Fibroblast of mammary gland (primary cell): ENCODE measurements at places on chromosomes 12 and 14.
A peak's percentile ranks its signal among the peaks of the same experiment; 100 is the strongest.

DNA sequence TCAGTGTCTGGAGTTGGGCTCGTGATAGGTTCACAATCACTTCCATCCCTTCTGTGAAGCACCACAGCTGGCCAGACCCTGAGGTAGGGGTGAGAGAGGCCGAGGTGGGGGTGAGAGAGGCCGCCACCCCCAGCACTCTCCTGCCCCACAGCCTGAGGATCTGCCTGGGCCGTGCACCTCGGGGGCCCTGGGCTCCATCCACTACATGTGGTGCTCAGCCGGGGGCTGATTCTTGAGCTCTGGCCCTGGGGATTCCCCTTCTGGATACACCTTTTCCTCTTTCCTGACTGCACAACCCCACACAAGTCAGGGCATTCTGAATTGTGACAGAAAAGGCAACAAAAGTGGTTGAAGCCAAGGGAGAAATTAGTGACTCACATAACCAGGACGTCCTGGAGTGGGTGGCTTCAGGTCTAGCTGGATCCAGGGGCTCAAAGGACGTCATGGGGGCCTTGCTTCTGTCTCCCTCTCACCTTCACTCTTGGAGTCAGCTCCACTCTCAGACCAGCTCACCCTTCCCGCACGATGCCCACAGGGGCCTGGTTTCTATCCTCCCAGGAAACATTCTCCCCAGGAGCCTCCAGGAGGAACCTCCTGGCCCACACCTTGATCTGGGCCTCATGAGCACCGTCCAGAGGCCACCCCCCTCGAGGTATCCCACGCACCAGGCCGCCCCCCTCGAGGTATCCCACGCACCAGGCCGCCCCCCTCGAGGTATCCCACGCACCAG is 12.1 kb upstream of the FBRSL1 start:
- no peak for DNase-seq

DNA sequence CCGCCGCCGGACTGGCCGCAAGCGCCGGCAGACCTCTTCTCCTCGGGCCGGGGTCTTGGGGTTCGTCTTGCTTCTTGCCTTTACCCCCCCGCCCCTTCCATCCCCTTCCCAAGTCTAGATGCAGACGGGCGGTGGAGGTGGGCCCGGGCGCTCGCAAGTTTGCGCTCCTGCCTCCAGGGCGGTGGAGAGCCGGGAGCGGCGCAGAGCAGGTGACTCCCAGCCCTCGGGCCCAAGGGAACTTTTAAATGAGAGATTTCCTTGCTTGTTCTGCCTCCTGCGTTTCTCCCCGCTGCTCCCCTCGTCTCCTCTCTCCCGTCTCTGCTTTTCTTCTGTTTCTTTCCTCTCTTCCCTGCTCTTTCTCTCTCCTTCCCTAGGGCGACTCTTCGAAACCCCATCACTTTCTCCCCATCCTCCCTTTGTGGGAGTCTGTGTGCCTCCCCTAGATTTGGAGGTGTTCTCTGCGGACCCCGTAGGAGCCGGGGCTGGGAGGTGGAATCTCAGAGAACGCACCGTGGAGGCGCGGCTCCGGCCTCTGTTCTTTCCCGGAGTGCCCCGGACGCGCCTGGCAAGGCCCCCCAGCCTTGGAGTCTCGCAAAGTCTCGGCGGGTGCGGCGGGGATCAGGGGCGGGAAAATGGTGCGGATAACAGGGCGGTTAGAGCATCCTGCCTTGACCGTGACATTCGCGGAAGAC is 114.7 kb upstream of the MYL2 start:
- DNase-seq = no peak

DNA sequence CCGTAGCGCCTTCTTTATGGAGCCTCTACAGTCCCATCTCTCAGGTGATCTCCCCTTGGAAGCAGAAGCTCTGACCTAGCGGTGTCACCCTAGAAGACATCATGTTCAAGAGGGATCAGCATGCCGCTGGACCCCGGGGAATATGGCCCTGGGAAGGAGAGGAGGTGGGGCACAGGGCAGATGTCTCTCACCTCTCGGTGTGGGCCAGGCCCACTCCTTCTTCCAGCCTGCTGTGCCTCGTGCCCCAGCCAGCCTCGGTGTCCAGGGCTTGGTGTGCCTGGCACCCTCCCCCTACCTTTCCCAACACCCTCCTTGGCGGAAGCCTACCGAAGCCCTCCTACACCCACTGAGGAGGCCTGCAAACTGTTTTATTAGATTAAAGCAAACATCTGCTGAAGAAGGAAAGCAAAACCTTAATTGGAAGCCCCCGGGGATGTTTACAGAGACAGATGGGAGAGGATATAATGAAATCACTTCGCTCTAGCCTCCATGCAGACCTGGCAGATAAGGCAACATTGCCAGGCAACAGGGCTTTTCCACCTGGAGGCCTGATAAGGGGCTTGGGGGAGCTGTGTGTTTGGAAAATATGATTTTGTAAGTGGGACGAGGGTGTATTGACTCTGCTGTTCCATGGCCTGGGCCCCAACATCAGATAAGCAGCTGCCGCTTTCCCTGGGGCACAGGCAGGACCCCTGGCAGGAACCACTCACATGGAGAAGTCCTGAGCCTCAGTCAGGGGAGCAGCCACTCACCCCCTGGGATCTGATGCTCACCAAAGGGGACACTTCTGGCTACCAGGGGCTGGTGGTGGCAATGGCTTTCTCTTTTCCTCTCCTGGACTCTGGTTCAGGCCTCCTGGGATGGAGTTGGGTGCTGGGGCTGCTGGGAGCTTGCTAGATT is 5.7 kb upstream of the CHGA start:
- no peak for DNase-seq

GRCh38 chr12:8644345-8645248 is 18.0 kb downstream of the MFAP5 start:
- DNase-seq = peak; percentile 17

DNA sequence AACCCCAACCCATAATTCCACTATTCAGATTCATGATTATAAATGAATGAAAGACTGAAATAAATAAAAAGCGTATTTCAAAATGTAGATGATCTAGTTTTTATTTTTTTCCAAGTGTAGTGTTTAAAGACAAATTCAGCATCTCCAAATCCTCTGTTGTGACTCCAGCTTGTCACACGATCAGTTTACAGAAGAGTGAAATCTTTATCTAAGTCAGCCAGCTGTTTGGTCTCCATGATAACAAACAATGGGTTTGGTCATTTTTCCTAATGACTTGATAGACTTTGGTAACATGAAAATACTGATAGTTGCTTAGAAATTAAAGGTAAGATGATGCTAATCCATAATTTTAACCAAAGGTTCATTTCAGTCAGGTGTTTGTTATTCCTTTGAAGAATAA is 114.5 kb upstream of the RASSF8 start:
- no peak for DNase-seq

DNA sequence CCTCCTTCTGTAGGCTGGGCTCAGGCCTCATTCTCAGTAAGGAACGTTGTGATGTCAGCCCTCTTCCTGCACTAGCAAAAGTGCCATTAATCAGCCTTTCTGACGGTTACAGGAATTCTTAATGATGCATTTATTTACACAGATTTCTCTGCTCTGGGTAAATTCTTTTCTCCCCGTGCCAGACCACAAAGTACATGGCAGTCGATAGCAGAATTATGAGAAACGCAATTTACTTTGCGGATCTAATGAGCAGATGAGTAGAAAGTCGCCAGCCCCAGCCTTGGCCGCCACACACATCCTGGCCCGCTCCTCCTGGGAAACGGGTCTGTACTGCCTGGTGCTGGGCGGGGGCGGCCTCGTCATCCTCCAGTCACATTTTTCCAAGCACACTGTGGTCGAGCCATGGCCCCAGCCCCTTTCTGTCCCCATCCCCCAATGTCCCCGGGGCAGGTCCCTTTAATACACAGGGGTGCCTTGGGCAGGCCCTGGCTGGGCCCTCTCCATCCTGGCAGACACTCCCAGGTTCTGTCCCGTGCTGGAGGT is 25.9 kb downstream of the NOC4L start:
- peak; percentile 92 for DNase-seq

DNA sequence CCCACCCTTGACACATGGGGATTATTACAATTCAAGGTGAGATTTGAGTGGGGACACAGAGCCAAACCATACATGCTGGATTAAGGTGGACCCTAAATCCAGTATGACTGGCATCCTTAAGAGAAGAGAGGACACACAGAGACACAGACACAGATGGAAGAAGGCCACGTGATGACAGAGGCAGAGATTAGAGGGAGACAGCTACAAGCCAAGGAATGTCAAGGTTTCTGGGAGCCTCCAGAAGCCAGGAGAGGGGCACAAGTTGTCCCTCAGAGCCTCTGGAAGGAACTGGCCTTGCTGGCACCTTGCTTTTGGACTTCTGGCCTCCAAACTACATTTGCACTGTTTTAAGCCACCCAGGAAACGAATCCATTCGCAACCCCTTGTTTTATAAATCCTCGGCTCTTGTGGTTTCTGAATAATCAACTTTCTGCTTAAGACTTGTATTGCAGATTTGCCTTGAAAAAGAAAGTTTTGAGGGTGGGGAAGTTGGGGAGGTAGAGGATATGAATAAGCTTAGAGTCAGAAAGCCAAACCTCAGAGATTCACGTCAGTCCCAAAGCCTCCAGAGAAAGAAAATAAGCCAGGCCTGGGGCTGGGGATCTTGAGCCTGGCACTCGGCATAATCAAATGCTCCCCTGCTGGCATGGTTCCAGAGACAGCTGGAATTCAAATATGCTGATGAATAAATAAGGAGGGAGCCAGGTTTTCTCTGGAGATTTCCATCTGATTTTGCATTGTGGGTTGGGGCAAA is 224.2 kb upstream of the PWP1 start:
- DNase-seq = peak; percentile 94

DNA sequence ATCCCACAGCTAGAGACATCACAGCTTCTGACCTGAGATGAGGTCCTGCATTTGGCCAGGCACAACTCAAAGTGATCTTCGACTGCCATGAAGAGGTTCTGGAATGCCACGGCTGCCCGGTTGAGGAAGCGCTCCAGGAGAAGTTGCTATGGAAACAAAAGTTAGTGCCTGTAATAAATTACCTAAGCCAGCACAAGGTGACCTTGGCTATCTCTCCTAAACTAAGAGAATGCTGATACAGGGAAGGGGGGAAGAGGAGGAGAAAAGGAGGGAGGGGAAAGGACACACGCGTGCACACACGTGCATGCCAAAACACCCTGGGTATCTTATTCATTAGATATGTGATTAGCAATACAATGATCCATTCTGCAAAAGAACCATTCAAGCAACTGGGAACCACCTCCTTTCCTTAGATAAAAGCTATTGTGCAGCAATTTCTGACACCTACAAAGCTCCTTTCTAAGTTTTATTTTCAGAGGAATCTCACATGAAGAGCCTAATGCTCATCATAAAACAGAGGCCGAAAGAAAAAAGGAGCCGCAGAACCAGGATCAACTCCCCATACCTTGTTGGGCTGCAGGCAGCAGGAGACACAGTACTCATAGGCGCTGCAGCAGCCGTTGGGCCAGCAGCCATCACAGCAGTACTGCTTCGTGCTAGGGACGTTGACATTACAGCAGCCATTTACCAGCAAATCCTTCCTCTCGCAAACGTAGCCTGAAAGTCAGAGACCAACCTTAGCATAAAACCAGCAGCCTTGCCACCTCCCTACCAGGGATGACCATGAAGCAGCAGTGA is 17.9 kb downstream of the SPRING1 start:
- no peak for DNase-seq

DNA sequence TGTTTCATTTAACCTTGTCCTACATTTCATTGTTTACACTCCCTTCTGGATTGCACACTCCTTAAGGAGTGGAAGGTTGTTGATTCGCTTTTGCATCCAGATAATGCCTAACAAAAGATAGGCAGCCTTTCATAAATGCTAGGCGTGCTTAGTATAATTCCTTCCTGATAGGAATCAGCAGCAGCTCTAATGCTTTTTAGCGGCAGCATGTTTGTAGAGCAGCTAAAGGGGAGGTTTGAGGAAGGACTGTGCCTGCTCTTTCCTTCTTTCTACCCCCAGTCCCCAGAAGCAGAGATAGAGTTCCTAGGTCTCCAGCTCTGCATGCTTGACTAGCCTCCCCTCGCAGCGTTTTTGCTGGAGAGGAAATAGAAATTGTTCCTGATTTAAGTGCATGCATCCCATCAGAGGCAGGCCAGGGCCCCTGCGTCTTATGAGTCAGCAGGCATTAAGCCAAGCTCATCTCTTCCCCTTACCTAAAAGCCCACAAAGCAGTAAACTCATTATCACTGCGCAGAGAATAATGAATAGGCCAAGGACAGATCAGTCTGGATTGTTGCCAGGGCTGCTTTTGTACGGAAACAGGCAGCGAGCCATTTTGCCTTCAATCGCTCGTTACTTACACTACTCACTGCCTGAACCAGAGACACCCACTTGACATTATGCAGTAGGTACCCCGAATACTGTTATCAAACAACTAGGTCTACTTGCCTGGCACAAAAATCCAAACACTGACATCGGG is 14.0 kb upstream of the TBPL2 start:
- peak; percentile 92 for DNase-seq

- DNase-seq = no peak
Measured at GRCh38 chr12:1579651-1580435, 14.5 kb downstream of the FBXL14 start.

- peak; percentile 72 for DNase-seq
Measured at GRCh38 chr14:102272392-102272791, 32.6 kb downstream of the MOK start.

DNA sequence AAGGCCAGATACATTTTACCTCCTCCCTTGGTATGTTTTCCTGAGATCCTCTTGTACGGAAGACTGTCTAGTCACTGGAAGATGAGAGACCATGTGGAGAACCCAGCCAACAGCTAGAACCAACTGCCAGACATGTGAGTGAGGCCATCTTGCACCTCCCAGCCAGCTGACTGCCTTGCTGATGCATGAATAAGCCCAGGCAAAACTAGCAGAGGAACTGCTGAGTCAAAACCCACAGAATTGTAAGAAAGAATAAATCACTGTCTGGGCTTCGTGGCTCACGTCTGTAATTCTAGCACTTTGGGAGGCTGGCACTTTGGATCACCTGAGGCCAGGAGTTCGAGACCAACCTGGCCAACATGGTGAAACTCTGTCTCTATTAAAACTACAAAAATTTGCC is 160.0 kb downstream of the TPH2 start:
- no peak for DNase-seq

- DNase-seq = peak; percentile 15
Measured at GRCh38 chr12:121167232-121167820, 34.6 kb downstream of the P2RX7 start.

DNA sequence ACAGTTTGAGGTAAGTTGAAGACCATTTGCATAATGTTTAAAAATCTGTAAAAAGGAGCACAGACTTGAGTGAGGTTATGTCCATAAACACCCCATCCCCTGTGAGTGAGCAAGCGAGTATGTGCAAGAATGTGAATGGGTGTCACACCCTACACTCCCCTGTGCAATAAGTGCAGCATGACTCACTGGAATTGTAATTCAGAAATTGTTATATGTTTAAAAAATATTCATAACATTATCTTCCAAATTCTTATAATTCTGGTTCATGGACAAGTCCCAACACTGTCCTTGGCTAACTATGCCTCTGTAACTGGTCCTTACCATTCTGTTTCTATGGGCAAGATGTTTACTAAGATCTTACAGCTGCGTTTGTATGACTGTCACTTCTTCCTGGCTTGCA is 207.8 kb upstream of the FAR2 start:
- DNase-seq = no peak

GRCh38 chr12:116194935-116195431 is 82.5 kb downstream of the MED13L start:
- no peak for DNase-seq

- no peak for DNase-seq
Measured at GRCh38 chr12:5723071-5723470, 222.0 kb downstream of the ANO2 start.
